ENCODE measurements at places on chromosomes 7 and 10.

- DNase-seq, result peak; percentile 6
These were observed 516.7 kb downstream of the ADRA2A start for GRCh38 chr10:111593578-111593977.

- no peak for DNase-seq
These were observed 611.9 kb upstream of the FOXK1 start for GRCh38 chr7:4070214-4070613.

DNA sequence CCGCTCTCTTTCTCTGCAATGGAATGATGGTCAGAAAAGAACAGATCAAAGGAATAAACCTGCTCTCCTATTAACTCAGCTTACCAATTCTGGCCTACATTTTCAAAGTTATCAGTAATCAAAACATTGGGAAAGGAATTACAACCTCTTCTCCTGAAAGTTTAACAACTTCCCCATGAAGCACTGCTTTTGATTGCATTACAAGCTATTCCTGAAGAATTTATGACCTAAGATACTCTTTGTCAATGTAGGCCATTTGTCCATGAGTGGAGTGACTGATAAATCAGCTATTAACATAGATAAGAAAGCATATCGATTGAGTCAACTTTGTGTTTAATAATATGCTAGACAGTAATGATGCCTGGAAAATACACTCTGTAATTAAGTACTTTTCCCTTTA lies 271.7 kb upstream of the C7orf33 start:
- DNase-seq, result no peak

DNA sequence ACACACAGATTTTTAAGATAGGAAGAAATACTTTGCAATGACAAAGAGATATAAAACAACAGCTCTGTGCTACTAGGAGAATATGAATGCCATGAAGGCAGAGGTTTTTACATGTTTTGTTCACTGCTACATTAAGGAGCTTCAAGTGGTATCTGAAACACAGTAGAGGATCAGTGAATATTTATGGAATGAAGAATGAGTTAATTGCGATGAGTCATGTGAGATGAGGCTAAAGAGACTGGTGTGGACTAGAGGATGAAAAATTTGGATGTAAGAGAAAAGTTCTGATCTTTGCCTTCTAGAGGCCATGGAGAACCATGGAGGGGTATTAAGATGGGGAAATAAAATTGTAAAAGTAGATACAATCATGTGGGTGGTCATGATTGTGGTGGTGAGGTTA lies 434.2 kb downstream of the PHTF2 start:
- peak; percentile 68 for DNase-seq

- peak; percentile 58 for DNase-seq
These were observed 133.6 kb downstream of the ZMIZ1 start for GRCh38 chr10:79202188-79203013.

DNA sequence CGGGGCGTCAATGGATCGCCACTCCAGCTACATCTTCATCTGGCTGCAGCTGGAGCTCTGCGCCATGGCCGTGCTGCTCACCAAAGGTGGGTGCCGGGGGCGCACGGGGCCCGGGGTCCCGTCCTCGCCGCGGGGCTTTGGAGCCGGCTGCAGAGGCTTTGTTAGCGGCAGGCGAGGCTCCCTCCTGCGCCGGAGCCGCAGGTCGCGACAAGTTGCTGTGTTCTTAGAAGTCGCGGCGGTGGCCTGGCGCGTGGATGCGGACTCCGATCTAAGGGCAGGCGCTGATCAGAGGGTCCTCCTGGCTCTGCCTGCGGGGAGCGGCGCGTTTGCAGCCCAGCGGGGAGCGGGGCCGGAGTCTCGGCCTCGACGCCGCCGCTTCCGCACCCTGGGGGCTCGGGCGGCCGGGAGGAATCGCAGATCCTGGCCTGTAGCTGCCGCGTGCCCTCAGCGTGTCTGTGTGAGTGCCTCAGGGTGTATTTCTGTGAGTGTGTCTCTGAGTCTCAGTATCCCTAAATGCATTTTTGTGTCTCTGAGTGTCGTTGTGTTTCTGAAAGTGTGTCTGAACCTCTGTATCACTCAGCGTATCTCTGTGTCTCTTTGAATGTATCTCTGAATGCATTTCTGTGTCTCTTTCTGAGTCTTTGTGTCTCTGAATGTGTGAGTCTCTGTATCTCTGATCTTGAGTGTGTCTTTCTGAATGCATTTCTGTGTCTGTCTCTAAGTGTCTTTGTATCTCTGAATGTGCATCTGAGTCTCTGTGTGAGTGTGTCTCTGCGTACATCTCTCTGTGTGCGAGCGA lies 766 bp downstream of the BAMBI start:
- peak; percentile 32 for DNase-seq

GRCh38 chr10:43079856-43080255 lies 3.0 kb downstream of the RET start:
- DNase-seq, result no peak

- peak; percentile 30 for DNase-seq
These were observed 128.7 kb upstream of the HABP2 start for GRCh38 chr10:113423981-113424721.
